HepG2 (cell line): ENCODE measurements at places on chromosomes 11 and 22. TPM values are rescaled to one million over a fixed set of nuclear protein-coding genes. Genes with fewer than 3 reads are reported as not detected.

- no peak for DNase-seq
Measured at GRCh38 chr11:14519597-14519916, 629 bp downstream of the PSMA1 start.

The PGR gene
- total RNA-seq: not detected in 2 replicates

The GAS2L1 gene
- 2.6 and 3.3 TPM in 2 replicates for total RNA-seq

DNA sequence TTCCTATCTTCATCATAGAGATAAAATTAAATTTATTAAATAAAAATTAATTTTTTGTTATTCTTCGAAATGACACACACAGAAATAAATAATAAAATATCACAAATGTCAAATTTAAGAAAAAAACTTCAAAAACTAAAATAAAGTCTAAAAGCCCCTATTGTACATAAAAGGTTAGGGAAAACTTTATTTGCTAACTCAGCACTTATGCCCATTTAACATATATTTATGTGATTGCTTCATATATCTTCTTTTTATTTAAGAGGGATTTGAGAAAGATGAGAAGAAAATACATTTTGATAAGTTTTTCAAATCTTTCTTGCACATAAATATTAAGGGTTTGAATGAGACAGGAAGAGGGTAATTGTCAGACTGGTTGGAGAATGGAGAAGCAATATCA lies 2350.4 kb upstream of the RAG2 start:
- no peak for DNase-seq

The TREH gene
- total RNA-seq: 0.46 and 0.86 TPM in 2 replicates

- DNase-seq: no peak
Measured at GRCh38 chr11:44731685-44732430, 5.1 kb downstream of the TSPAN18 start.

The SCN2B gene
- total RNA-seq: 0.02 TPM in 1 of 2 replicates, not detected in the other

The RAG1 gene
- 0.14 and 0.15 TPM in 2 replicates for total RNA-seq

GRCh38 chr22:48889887-48890692 lies 937.6 kb downstream of the BRD1 start:
- no peak for DNase-seq

The TRIM64C gene
- total RNA-seq: not detected in 2 replicates

DNA sequence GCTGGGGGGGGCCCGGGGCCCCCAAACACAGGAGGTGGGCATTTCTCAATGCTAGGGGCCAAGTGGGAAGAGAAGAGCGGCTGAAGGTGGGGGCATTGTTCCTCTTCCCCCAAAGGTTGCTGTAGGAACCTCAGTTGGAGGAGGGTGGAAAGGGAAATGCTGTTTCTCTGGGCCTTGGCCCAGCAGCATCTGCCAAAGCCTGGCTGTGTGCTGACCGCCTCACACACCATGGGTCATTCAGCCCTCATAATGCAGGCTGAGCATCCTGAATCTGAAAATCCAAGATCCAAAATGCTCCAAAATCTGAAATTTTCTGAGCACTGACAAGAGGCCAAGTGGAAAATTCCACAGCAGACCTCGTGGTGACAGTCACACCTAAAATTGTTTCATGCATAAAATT lies 49.0 kb upstream of the BID start:
- no peak for DNase-seq

DNA sequence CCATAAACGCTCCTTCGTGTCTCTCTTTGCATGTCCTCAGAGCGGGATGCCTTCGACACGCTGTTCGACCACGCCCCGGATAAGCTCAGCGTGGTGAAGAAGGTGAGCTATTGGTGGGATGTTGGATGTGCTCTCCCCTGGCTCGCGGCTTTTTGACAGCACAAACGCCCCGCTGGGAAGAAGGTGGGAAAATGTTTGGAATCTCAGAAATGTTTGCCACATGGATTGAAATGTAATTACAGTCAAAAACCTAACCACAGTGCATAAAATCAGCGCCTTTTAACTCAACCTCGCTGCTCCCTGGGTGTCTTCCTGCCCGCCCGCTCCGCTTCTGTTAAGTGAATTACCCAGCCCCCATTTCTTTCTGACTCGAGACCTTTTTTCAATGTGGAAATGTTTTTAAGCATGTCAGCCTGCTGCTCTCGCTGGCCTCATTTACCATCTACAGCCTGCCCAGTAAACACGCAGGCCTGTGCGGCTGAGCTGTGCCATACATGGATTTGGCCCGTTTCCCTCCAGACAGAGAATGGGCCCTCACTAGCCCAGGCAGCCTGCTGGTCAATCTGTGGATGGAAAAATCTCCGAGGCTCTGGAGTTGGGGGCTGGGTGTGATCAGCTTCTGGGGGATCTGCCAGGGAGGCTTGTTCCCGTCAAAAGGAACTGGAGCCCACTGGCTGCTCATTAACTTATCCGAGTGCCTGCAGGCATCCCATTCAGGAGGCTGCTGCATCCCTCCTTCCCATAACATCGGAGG lies 32.7 kb upstream of the PARVG start:
- no peak for DNase-seq

DNA sequence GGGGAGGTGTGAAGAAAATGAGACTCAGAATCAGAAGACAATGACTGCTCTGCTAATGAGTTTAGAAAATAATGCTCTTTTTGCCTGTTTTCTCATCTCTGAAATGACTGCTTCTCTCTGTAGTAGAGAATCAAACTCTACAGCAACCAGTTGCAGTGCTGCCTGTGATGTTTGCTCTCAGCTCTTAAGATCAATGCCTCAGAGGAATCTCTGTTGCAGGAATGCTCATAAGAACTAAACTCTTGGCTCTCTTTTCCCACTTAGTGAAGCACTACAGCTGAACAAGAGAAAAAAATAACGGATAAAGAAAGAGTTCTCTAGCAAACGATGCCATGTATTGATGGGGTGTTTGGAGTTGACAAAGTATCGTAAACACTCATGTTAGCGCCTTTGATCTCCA lies 203.5 kb upstream of the SYN3 start:
- no peak for DNase-seq

DNA sequence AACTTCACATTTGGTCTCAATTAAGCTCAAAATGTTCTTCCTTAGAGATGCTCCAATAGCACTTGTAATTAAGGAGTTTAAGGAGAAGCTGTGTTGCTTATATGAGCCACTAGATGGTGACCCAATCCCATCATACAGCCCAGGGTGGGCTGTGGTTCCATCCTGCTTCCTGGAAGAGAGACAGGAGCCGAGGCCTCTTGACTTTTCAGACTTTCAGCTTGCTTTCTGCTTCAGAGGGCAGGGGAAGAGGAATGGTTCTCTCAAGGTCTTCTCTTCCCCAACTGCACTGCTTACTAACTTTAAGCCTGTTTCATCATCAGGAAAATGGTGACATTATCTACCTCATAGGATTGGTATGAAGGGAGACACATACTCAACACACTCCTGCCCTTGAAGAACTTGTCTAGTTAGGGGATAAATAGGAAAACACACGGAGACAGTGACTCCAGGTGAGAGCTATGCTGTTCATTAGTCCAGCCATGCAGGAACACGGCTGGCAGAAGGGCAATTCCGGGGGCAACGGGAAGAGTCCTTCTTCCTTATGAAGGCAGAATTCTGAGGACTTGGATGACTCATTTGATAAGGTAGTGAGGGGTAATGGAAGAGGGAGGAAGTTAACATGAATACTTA lies 20.1 kb downstream of the TMEM218 start:
- DNase-seq: peak; percentile 47

- peak; percentile 69 for DNase-seq
Measured at GRCh38 chr11:64331569-64332371, 8.2 kb upstream of the CCDC88B start.

DNA sequence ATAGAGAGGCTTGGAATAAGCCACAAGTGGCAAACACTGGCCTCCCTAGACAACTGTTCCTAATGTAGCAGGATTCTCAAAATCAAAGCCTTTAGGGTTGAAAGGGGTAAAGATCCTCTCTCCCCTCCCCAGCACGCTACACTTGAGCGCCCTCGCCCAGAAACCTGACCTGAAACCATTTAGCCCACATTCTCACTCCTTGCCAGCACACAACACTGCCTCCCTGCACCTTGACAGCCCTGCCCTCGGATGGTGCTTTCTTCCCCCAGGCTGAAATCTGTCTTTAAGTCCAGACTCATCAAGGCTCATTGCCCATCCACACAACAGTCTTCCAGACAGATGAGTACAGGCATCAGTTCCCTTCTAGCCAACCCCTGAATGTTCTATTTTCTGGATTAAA lies 26.5 kb downstream of the CWC15 start:
- no peak for DNase-seq

The TEX12 gene
- not detected in 2 replicates for total RNA-seq

DNA sequence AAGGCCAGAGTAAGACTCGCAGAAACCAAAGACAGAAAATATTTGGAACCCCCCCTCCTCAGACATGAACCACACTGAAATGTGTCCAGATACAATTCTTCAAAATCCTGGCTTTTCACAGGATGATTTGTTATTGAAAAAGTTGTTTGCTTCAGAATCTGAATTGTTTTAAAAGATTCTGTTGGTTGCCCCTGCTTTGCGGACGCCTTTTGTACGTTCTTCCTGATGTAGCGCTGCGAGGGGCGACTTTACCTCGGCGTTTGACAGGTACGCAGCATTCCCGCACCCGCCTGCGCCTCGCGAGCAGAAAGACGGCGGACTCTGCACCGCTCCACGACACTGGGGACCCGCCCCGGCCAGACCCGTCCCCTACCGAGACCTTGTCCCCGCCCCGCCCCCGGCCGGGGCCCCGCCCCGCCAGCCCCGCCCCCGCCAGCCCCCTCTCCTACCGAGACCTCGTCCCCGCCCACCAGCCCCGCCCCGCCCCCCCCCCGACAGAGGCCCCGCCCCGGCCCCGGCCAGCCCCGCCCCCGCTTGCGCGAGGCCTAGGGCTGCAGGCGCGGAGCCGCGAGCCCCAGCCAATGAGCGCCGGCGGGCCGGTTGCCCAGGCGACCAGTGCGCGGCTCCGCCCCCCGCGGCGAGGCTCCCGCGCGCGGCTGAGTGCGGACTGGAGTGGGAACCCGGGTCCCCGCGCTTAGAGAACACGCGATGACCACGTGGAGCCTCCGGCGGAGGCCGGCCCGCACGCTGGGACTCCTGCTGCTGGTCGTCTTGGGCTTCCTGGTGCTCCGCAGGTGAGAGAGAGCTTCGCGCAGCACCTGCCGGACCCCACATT lies at the start of gene GLB1L2:
GLB1L2 (plus strand) TSS at position 635 of the 835 bp plus-strand sequence; CDS start at position 709, 74 bp downstream.
- DNase-seq: peak; percentile 35

The SEPTIN3 gene
- not detected in 2 replicates for total RNA-seq

The VSIG2 gene
- 0.46 and 0.80 TPM in 2 replicates for total RNA-seq

The AIFM3 gene
- total RNA-seq: 11.0 and 15.3 TPM in 2 replicates

DNA sequence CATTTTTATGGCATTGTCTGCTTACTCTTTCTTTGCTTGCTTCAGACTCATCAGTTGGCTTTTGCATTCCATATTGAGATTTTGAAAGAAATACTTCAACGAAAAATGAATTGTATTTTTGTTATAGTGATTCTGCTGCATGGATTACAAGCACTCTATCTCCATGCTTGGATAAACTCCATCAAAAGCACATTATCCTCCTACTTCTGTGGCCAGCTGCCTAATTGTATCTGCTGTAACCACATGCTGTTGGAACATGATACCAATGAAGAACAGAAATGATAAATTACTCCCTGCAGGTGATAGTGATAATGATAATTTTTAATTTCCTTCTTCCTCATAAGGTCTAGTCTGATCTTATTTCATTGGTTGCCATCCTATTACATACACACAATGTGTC lies 100.8 kb downstream of the PRMT3 start:
- no peak for DNase-seq

The SPDYC gene
- total RNA-seq: 0.15 TPM in 1 of 2 replicates, not detected in the other

DNA sequence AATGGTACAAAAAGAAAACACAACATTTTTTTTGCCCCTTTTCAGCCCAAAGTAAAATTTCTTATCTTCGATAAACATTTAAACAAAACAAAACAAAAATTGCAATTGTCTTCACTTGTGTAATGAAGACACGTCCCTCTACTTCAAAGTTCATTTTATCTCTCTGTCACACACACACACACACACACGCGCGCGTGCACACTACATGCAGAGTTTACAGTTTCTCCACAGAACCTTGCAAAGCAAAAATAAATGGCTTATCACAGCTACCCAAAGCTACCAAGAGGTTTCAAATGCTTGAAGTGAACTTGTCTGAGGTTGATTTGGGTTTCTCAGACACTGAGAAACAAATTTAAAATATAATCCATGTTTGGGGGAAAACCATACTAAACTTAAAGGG lies 72.3 kb downstream of the ETS1 start:
- DNase-seq: no peak

DNA sequence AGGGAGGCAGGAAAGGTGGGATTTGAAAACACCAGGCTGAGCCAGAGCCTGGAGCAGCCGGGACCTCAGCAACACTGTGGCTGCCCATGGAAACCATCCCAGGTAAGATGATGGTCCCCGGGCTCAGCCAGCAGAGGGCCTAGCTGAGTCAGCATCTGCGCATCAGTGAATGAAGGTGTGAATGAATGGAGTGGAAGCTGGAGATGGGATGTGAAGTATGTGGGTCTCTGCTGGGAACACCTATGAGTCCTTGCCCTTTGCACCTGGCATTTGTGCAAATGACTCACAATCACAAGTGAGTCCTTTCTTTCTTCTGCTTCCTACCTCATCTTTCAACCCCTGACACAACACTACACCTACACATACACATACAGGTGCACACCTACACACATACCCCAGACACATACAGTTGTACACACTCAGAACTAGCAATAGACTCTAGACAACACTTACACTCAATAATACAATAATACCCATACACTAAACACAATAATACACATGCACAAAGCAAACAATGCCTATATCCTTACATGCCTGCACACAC lies 62.8 kb upstream of the PRDM11 start:
- peak; percentile 15 for DNase-seq

DNA sequence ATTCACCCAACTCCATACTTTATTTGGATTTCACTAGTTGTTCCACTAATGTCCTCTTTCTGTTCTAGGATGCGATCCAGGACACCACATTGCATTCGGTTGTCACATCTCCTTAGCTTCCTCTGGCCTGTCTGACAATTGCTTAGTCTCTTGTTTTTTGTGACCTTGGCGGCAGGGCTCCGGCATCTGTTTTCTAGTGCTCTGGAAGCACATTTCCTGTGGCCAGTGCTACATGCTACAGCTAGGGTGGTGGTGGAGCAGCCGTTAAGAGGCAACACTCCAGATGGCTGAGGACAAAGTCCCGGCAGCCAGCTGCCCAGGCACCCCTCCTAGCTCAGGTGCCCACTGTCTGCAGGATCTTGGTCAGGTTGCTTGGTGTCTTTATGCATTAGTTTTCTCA lies 6.8 kb downstream of the STX3 start:
- DNase-seq: no peak

The C11orf52 gene
- total RNA-seq: 7.4 and 10.5 TPM in 2 replicates

GRCh38 chr11:11923828-11924227 lies 82.1 kb downstream of the USP47 start:
- no peak for DNase-seq

DNA sequence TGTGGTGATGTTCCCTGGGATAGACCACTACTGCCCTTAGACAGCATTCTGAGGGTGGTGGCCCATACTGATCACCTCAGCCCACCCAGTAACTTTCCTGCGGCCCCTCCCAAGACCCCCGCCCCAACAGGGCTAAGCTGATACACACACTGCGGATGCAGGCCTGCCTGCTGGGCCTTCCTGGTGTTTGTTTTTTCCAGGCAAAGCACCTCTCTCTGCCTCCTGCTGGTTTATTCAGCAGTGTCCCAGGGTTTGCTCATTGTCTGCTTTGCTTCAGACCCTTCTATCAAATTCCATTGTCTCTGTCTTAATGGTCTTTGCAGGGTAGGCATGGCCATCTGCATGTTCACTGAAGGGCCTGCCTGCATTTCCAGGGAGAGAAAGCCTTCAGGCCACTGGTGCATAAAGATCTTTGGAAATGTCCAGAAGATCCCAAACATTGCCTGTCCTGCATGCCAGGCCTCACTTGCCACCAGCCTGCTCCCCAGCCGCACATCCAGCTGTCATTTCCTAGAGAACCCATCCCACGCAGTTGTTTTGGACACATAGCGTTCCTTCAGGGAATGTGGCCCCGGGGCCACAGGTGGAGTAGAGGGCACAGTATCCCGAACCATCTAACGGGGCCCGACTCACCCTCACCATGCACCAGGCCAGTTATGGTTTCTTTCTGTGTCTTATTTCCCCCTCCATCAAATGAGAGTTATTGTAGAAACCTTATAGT lies 50.2 kb downstream of the BCR start:
- DNase-seq: no peak
